Right renal pelvis (tissue), 4 donors: ENCODE measurements at places on chromosomes 7 and 10.

GRCh38 chr10:114332301-114333192 lies 71.8 kb downstream of the AFAP1L2 start:
- no peak for DNase-seq

- no peak for DNase-seq
These were observed 3.1 kb upstream of the CYP26A1 start for GRCh38 chr10:93070378-93071176.

DNA sequence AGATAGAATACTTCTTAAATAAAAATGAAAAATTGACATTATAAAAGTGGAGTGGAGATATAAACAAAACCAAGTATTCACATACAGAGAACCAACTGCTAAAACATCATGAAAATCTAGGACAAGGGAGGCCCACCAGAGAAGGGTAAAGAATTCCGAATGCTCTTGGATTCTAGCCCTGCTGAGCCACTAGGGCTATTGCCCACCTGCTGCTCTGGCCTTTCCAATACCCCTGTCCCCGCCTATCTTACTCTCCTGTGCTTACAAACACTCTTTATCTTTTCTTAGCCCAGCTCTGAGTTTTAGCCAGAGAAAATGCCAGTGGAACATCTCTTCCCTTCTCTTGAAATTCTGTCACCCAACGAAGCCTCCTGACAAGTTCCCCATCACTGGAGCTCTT lies 100.3 kb downstream of the MACC1 start:
- DNase-seq: no peak

DNA sequence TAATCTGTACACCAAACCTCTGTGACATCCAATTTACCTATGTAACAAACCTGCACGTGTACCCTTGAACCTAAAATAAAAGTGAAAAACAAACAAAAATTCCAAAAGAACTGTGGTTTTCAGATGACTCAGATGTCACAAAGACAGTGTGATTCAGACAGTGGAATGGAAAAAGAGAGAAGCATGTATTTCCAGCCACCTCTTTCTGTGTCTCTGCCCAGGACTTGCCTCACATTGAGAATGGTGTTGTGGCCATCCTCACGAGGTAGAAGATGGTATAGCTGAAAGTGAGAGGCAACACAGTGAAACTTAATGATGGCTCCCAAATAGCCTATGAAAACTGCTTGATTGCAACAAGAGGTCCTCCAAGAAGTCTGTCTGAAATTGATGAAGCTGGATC lies 78.0 kb downstream of the ARL5B start:
- DNase-seq: no peak

GRCh38 chr10:24465124-24465874 lies 256.4 kb downstream of the KIAA1217 start:
- DNase-seq: no peak

GRCh38 chr7:88147949-88148348 lies 71.9 kb downstream of the SRI start:
- DNase-seq: no peak

DNA sequence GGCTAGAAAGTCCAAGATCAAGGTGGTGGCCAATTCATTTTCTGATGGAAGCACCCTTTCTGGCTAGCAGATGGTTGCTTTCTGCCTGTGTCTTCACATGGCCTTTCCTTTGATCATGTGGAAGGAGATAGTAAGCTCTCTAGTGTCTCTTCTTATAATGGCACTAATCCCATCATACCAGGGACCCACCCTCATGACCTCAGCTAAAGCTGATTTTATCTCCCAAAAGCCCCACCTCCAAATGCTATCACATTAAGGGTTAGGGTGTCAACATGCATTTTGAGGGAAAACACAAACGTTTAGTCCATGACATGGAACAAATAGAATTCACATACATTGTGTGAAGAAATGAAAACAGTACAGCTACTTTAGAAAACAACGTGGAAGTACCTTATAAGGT lies 100.0 kb downstream of the VPS50 start:
- no peak for DNase-seq

GRCh38 chr7:112006071-112006470 lies 200.1 kb downstream of the DOCK4 start:
- DNase-seq: no peak
